GM04503 (cell line): ENCODE measurements at places on chromosomes 6 and 20.

- DNase-seq: no peak
Observed at GRCh38 chr20:61295682-61296628, 43.9 kb downstream of the CDH4 start.

GRCh38 chr20:22529150-22530019 lies 55.0 kb downstream of the FOXA2 start:
- DNase-seq: no peak

DNA sequence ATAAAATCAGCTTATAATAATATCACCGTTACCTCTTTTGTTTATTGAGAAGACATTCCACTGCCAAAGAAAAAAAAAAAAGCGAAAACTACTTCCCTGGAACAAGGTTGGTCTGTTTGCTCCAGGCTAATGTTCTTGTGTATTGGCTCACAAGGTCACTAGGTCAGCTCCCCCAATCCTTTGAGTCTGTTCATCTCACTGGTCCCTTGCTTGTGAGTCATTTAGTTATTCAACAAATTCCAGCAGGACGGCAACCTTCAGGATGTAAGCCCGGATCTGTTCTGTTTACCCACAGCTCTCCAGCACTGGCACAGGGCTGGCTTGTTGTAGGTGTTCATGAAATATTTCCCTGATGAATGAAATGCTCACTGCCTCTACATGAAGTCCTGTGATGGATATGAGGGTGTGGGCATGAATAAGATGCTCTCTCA lies 3.3 kb downstream of the ARHGAP40 start:
- no peak for DNase-seq

- peak; percentile 10 for DNase-seq
Observed at GRCh38 chr20:3753098-3753497, 14.5 kb downstream of the ADISSP start.

DNA sequence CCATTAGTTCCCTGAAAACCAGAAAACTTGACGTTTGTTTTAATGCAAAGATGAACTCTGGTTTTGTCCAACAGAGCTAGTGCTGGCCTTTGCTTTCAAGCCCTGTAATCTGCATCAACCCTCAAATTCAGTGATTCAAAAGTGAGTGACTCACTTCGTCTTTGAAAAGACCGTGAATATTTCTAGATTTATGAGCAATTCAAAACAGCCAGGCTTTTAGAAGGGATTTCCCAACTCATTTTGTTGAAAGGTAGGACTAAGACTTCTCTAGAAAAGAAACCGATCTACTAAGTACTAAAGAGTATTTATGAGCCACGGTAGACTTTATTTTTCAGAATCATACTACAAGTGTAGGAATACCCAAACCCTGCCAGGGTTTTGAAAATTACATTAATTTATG lies 121.5 kb downstream of the UST start:
- peak; percentile 36 for DNase-seq

DNA sequence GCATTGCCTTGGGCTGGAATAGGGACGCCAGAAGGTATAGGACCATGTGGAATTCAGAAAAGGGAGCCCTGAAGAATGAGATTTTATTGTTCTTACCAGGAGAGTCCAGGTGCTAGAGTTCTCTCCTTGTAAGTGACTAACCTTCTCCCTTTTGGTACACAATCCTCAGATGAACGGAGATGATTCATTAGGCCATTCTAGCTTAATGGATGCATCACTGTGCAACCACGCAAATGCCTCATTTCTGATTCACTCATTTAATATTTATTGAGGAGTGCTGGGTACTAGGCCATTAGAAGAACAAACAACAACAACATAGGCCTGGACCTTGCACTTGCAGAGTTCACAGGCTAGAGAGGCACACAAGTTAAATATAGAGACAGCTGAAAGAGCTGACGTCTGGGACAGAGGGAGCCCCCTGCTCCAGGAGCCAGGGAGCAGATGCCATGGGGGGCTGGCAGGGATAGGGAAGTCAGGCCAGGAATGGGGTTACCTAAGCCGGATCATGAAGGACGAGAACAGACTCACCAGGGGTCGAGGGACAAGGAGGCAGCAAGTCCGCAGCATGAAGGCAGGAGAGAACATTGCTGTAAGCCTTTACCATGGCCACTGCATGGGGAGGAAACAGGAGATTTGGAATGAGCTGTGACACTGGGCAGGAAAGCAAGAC lies 179.5 kb upstream of the AKAP12 start:
- DNase-seq: peak; percentile 92

GRCh38 chr6:55250400-55250799 lies 76.1 kb downstream of the HCRTR2 start:
- no peak for DNase-seq

GRCh38 chr6:73978330-73978729 lies 282.3 kb downstream of the CD109 start:
- DNase-seq: no peak

GRCh38 chr6:106973018-106973835 lies 1.3 kb downstream of the CD24 start:
- no peak for DNase-seq

GRCh38 chr6:160750276-160750689 lies 48.2 kb downstream of the PLG start:
- DNase-seq: no peak

DNA sequence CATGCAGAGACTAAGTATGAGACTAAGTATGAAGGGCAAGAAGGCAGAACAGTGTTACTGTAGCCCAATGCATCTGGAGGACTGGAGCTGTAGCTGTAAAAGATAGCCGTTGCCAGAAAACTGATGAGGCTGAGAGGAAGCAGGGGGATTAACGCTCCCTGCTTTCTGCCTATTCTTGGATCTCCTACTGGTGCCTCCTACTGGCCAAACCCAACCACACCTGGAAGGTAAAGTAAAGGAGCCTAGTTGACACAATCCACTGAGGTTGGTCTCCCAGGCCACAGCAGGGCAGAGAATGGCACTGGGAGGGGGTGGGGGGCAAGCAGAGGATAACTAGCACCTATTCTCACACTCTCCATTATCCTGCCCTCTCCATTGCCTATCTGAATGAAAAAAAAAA lies 105.0 kb upstream of the MRPS10 start:
- no peak for DNase-seq

GRCh38 chr6:133630651-133631050 lies 258.3 kb upstream of the TCF21 start:
- DNase-seq: peak; percentile 39

DNA sequence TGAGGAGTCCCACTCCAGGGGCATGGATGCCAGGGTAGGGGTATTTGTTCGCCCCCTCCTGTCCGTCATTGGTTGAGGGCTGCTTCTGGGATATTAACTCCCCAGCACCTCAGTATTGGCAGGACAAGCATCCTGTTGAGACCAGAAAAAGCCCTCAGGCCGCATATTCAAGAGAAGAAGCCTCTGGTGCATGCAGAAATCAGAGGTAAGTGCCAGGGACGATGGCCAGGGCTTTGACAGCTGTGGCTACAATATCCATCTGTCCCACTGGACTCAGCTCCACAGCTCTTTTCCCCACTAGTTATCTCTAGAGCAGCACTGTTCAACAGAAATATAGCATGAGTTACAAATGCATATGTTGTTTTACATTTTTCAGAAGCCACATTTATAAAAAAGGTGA lies 651.3 kb downstream of the KIF16B start:
- DNase-seq: no peak

GRCh38 chr6:142395266-142395665 lies 93.5 kb downstream of the ADGRG6 start:
- no peak for DNase-seq

DNA sequence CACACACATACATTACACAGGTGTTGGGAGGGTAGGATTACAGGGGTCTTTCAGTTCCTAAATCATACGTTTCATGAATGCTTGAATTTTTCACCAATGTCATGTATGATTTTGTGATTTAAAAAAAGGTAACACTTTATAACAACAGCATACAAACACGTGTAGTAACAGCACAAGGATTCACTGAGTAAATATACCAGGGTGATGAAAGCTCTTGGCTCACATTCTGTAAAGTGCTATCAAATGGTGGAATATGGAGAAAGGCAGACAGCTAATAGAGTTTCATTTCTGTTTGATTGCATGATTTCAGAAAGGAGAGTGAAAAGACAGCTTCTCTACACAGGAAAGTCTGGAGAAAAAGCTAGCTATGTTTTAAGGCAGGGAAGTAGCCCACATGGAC lies 231.9 kb downstream of the CD83 start:
- DNase-seq: no peak

DNA sequence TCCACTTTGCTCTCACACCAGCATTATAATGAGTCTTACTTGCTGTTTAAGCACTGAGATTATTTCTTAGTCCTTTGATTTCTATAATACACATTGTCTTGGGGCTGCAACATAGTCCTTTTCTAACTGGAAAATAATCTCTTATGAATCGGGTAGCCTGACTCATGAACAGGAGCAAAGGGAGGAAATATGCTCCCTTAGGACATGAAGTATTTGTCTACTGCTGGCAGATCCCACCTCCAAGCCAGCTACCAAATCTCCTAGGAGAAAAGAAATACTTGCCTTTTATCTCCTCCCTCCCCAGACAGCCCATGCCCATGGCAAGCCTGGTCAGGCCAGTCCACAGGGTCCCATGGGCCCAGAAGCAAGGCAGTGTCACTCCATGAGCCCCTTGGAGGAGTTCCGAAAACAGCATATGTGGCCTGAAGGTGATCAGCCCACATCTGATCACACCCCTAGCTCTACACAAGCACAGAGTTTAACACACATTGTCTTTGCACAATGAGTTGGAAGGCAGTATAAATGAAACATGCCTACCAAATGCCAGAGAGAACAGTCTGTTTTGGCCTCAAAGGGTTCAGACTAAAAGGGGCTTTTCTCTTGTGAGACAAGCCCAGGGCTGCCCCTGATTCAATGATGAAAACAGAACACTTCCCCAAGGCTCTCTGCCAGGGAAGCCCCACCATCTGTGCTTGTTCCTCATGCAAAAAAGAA lies 37.1 kb upstream of the SLC4A11 start:
- no peak for DNase-seq

GRCh38 chr6:166005401-166005943 lies 162.2 kb downstream of the TBXT start:
- DNase-seq: no peak

GRCh38 chr6:36914227-36914794 lies 28.6 kb downstream of the C6orf89 start:
- DNase-seq: no peak

DNA sequence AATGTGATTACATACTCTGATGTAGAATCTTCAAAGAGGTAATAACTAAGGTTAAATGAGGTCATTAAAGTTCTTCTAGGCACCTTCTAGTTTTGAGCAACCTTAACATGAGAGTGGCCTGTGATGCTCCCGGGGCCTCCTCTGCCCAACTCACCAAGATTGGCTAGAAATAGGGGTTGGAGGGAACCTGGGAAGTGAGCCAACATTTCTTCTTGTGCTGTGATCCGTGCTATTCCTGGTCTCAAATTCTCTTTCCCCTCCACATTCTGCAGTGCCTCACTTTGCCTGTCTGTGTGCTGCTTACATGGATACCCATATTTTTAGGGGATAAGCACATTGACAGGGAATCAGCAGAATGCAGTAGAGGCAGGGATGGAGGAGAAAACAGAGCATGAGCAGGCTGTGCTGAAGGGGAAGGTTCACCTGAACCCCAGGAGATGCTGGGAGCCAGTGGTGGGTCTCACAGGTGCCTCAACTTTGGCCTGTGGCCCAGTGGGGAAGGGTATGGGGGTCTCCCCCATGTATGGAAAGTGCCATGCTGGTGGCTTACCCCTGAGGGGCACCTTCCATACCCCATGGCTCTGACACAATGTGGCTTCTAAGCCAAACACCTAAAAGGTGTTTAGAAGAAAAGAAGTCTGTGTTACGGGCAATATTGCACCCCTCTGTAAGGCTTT lies 164.7 kb upstream of the CHD6 start:
- no peak for DNase-seq

GRCh38 chr6:137910843-137911456 lies 43.9 kb downstream of the TNFAIP3 start:
- DNase-seq: no peak

GRCh38 chr6:90350689-90351554 lies 54.3 kb upstream of the BACH2 start:
- no peak for DNase-seq

- DNase-seq: no peak
Observed at GRCh38 chr6:165647041-165647440, 16.0 kb downstream of the PDE10A start.

DNA sequence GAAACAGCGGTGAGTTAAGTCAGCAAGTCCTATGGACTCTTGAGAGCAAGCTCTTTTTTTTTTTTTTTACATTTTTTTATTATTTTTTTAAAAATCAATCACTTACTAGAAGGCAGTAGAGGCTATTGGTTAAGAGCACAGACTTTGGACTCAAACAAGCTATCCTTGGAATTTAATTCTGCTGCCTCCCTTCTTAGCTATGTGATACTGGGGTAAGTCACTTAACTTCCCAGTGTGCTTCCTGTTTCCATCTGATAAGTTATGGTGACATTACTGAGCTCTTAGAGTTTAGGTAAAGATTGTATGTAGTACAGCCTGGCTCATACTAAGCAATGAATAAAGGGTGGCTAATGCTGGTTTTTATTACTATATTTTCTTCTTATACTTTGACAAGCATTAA lies 770.5 kb upstream of the FLRT3 start:
- no peak for DNase-seq

- DNase-seq: no peak
Observed at GRCh38 chr6:16419636-16420336, 181.4 kb downstream of the GMPR start.
